T-helper 9 cell (primary cell): ENCODE measurements at places on chromosomes 4 and X.

DNA sequence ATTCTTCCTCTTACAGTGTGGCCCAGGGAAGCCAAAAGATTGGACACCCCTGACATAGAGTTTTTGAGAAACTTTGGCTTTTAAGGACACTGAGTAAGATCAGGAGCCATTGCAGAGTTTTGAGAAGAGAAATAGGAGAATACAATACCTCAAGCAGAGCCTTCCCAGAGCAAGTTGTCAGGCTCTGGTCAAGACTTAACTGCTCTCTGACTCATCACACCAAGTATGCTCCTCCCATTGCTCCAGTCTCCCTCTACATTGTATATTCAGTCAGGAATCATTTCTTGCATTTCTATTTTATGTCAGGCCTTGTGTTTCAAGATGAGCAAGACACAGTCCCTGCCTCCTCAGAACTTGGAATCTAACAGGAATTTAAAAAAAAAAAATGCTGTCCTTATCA, 176.4 kb upstream of the FMR1 start:
- no peak for DNase-seq

DNA sequence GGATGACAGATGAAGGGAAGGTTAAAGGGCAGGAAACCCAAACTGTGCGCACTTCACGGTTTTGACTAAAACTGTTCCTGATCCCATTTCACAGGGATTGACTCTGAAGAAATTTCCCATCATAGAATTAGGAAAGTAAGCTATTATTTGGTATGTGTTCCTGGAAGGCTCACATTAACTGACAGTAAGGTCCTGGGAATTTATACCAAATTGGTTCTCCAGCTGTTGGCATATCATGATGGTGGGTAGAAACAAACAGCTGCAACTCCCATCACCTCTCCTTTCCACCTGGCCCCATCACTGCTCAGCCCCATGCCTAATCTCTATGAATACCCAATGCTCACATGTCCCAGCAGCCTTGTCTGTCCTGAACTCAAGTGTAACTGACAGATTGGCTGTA, 121.2 kb downstream of the GPC3 start:
- no peak for DNase-seq

- DNase-seq: no peak
Measured at GRCh38 chr4:169841776-169842175, 84.0 kb upstream of the HPF1 start.

DNA sequence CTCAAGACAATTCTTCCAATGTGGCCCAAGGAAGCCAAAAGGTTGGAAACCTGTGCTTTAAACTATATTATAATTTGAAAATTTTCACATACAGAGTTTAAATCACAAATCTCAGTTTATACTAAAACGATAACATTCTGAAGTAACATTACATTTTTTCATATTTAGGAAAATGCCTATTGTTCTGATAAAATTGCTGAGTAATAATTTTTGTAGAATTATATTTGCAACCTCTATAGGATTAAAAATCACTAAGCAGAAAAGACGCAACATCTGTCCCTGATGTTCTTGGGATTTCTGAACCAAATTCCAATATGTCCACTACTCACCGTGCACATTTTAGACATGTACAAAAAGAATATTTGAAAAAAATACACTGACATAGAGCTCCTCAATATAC, 10.5 kb downstream of the ZNF732 start:
- DNase-seq: no peak

GRCh38 chr4:113673450-113673849, 88.1 kb downstream of the CAMK2D start:
- no peak for DNase-seq

DNA sequence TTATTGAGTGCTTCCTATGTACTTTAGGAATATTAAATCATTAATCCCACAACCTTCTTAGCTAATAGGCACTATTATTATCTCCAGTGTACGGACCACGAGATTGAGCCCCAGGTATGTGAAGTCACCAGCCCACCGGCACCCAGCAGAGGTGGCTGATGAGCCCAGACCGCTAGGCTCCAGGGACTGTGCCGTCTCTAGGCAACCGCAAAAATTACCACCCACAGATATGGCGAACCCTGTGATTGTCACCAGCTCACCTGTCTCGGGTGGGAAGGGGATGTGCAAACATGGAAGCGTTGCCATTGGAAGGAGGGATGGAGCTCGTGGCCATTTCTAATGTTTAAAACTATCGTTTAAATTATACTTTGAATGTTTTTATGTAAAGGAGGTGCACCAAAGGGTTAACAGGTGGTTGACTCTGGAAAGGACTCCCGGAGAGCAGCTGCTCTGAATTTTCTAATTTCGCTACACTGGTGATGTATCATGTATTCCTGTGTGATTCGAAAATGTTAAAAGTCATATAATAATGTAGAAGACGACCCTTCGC, 21.0 kb upstream of the JAKMIP1 start:
- no peak for DNase-seq

DNA sequence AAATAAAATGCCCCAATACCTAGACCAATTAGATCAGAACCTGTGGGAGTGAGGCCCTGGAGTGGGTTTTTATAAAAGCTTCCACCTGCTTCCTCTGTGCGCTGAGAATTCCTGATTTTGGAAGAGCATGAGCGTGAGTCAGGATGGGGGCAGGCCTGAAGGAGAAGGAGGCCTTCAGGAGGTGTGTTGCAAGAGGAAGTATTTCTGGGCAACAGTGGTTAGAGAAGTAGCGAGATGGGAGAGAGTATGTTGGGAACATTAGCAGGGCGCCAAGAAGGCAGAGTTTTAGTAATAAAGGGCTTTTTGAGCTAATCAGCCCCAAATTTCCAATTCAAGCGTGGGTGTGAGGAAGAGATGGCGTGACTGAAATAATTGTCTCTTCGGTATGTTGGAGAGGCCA, 349.8 kb downstream of the UNC5C start:
- no peak for DNase-seq

- DNase-seq: no peak
Measured at GRCh38 chr4:73897380-73898136, 28.4 kb downstream of the CXCL1 start.

GRCh38 chr4:126215759-126216158, 901.0 kb downstream of the FAT4 start:
- no peak for DNase-seq

GRCh38 chr4:86686741-86687140, 92.6 kb downstream of the PTPN13 start:
- DNase-seq: no peak

DNA sequence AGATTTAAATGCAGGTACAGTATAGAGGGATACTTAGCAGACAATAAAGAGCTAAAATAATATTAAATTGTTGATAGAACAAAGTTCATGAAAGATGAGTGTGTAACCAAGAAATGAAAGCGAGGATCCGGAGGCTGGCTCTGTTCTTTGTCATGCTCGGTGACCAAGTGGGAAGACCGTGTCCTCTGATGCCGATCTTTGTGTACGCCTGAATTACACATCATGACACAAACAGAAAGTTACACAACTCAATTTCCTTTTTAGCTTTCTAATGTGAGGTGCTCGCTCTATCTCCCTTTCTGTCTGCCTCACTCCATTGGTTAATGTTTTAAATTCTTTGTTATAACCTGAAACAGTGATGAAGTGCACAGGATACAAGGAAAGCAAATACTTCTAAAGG, 114.8 kb upstream of the NEIL3 start:
- DNase-seq: no peak

DNA sequence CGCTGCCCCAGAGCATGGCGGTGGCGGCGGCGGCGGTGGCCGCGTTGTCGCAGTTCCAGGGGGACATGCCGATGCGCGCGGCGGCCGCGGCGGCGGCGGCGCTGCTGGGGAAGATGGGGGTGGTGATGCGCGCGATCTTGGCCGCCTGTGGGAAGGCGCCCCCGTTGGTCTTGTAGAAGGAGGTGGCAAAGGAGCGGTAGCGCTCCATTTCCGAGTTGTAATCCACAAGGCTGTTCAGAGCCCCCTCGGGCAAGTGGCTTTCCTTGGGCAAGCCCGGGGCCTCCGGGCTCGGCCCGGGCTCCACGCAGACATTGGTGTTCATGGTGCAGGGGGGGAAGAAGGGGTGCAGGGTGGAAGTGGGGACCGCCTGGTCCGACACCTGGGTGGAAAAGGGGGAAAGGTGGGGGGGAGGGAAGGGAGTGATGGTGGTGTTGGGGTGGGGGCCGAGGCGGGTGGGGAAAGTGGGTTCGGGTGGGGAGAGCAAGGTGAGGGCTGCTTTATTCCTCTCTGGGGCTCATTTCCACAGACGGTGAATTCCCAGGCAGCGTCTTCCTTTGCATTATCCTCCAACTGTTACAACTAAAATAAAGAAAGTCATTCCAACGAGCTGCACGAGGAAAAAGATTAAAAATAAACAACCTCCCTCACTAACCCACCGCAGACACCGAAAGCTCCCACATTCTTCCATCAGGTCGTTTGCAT, 3.1 kb downstream of the CXXC4 start:
- peak; percentile 32 for DNase-seq

- DNase-seq: no peak
Measured at GRCh38 chrX:129831091-129831885, 12.4 kb downstream of the ZDHHC9 start.

GRCh38 chr4:150261571-150261970, 183.3 kb downstream of the DCLK2 start:
- DNase-seq: no peak

GRCh38 chrX:94695910-94696309, 1021.9 kb downstream of the FAM133A start:
- DNase-seq: no peak

DNA sequence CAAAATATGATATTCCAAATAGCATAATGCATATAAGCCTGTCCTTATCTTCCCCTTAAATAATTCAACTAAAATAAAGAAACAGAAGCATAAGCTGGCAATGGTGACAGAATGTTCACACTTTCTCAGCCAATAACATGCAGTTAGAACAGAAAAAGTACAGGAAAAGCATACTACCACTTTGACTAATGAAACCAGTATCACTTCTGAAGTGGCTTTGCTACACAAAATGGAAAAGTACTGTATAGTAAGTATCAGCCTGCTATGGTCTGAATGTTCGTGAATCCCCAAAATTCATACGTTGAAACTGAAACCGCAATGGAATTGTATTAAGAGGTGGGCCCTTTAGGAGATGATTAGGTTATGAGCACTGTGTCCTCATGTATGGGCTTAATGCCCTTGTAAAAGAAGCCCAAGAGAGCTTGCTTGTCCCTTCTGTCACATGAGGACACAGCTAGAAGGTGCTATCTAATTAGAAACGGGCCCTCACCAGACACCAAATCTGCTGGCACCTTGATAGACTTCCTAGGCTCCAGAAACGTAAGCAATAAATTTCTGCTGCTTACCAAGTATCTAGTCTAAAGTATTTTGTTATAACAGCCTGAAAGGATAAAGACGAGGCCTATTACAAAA, 102.6 kb downstream of the PRDM5 start:
- DNase-seq: no peak

- DNase-seq: no peak
Measured at GRCh38 chr4:75549019-75549418, 6.8 kb upstream of the ODAPH start.

GRCh38 chr4:139209470-139210063, 32.5 kb upstream of the ELF2 start:
- no peak for DNase-seq

GRCh38 chr4:37682701-37683401, 3.3 kb downstream of the RELL1 start:
- DNase-seq: no peak

DNA sequence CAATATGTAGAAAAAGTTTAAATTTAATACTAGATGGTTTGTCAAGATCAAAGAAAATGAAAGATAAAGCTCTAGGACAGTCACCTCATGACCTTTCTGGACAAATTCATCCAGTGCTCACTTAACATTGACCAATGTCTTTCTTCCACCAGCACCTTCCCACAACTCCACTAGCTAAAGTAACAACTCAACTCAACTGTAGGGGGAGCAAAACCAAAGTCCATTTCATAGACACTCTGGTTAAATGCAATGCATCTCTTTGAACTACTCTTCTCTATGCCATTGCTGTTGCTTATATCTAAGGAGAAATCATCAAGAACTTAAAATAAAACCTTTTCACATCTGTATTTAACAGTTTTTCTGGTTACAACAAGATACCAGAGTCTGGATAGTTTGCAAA, 25.1 kb downstream of the UGT2B4 start:
- no peak for DNase-seq

DNA sequence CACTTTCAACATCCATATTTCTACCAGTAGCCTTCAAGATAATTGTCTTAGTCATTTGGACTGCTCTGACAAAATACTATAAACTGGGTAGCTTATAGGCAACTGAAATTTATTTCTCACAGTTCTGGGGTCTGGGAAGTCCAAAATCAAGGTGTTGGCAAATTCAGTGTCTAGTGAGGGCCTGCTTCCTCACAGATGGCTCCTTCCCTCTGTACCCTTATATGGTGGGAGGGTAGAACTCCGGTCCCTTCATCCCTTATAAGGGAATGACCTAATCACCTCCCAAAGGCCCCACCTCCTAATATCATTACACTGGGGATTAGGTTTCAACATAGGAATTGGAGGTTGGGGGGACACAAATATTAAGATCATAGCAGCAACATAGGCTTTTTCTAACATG, 7.4 kb upstream of the TBC1D25 start:
- no peak for DNase-seq

DNA sequence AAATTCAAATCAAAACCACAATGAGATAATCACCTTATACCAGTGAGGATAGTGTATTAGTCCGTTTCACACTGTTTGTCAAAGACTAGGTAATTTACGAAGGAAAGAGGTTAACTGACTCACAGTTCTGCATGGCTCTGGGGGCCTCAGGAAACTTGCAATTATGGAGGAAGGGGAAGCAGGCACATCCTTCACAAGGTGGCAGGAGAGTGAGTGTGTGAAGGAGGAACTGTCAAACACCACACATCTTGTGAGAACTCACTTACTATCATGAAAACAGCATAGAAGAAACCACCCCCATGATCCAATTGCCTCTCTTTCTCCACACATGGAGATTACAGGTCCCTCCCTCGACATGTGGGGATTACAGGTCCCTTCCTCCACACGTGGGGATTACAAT, 54.7 kb upstream of the TRPC5 start:
- DNase-seq: no peak
